ENCODE measurements at places on chromosomes 11 and 22.
A peak's percentile ranks its signal among the peaks of the same experiment; 100 is the strongest.

DNA sequence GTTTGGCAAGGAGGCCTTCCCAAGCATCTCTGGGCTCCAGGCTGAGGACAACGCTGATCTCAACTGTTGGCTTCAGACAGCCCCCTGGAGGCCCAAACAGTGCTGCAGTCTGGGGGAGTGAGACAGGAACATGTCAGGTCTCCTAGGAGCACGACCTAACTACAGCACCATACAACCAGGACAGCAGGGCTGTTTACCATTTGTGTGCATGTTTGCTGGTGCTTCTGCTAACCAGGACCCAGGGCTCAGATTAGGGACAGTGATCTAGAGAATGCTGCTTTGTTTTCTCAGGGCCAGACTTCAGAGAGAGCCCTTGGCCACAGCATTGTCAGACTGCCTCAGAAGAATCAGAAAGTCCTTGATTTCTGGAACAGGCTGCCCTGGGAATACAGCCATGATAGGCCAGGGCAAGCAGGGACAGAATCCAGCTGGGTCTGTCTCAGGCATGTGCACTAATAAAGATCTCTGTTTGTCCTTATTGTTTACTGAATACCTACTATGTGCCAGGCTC, 126.5 kb downstream of the VPREB1 start:
- DNase-seq: no peak

DNA sequence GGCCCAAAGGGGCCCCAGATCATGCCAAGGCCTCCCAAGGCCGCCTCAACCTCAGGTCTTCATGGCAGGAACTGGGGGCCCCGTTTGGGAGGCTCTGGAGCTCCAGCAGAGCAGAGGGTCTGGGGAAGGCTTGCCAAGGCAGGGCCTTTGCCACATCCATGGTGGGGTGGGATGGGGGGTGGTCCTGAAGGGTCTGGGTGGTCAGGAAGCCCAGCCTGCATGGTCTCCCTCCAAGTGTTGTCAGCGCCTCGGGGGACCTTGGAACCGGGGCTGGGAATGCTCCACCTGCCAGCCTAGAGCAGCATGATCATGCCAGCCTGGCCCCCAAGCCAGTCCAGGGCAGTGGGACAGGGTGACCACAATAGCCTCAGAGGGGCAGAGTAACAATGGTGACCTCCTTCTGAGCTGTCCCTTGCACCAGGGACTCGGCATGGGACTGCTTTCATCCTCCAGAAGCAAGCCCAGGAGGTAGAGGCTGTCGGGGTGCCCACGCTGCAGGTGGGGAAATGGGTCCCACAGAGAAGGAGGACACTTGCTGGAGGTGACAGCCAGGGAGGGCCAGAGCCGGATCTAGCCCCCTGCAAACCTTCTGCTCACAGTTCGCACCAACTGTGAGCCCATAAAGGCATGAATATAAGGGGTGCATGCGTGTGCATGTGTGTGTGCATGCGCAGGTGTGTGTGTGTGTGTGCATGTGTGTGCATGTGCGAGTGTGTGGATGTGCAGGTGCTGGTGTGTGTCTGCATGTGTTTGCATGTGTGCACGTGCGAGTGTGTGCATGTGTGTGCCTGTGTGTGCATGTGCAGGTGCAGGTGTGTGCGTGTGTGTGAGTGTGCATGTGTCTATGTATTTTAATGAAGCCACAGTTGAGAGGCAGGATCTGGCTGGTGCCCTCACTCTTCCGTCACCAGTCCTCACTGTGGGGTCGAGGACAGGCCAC, 63.8 kb downstream of the MYEOV start:
- no peak for DNase-seq

DNA sequence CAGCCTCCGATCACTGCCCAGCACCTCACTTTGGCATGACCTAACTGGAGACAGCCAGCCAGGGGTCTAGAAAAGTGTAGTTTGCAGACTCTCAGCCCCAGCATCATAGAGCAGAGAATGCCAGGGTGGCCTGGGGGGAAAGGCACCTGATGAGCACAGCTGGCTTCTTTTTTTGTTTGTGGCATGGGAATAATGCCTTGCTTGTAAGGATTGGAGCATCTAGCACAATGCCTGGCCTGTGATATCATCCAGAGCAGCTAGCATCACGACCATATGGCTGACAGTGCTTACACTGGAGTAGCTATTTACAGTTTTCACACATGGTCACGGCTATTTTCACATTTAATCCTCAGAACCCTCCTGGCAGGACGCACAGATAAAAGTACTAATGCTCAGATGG, 594.8 kb upstream of the B3GAT1 start:
- no peak for DNase-seq

GRCh38 chr11:64085906-64086257, 50.2 kb downstream of the FLRT1 start:
- DNase-seq: no peak

GRCh38 chr22:30047364-30047738, 32.9 kb upstream of the HORMAD2 start:
- DNase-seq: peak; percentile 44

- DNase-seq: no peak
These were observed 45.1 kb downstream of the PTPRJ start for GRCh38 chr11:48025293-48025983.

- DNase-seq: no peak
These were observed 1.1 kb upstream of the IRAG1 start for GRCh38 chr11:10694486-10695239.

GRCh38 chr11:108226036-108226435, 3.2 kb downstream of the ATM start:
- DNase-seq: no peak

DNA sequence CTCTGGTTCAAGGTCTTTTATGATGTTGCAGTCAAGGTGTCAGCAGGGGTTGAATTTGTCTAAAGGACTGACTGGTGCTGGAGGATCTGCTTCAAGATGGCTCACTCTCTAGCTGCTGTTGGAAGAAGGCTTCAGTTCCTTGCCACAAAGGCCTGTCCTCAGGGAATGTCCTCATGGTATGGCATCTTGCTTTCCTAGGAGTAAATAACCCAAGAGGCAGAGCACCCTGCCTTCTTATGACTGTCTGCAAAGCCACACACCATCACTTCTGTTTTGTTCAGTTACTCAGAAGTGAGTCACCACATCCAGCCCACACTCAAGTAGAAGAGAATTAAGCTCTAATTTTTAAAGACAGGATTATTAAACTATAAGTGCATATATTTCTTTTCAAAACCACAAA, 45.2 kb downstream of the PLAAT5 start:
- no peak for DNase-seq

GRCh38 chr11:10379871-10380568, 75.0 kb upstream of the AMPD3 start:
- no peak for DNase-seq

DNA sequence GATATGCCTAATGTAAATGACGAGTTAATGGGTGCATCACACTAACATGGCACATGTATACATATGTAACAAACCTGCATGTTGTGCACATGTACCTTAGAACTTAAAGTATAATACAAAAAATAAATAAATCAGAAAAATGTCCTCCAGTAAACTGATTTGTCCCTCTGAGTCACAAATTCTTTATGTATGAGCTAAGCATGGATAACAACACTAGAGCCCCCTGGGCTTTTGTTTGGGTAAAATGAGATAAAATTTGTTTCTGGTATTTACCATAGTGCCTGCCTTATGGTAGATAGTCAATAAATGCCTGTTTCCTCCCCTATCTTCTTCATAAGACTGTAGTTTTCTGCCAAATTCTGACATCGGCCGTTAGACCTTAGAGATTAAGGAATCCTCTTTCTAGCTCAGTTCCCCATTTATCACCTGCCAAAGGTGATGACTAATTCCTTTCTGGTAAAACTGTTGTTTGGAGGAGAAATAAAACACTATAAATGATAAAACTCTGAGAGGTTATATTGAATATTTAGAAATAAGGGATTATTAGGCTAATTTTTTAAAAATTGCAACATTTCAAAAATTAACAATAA, 43.6 kb upstream of the LUZP2 start:
- no peak for DNase-seq

DNA sequence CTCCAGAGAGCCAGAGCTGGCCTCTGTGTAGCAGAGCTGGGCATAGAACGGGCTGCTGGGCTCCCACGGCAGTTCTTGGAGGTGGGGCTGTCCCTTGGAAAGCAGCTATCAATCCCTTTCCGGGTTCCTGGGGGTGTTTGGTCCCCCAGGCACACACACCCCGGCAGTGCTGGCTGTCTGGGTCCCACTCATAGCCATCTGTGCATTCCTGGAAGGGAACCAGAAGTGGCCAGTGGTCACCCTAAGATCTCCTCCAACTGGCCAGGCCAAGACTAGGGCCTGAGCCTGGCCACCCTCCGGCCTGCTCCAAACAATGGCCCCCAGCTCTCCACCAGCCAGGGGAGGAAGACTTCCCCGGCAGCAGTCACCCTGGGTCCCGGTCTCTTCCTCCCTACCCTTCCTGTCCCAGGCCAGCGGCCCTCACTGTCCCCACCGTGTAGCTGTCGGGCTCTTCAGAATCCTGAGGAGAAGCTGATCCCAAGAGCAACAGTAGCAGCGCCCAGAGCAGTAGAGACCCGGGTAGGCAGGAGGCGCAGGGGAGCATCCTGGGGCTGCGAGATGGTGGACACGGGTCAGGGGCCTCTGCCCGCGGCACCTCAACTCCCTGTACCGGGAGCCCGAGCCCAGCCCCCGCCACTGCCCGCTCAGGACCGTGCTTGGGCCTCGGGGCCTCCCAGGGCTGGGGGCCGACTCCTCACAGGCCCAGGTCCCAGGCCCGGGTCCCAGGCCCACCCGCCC, 620 bp downstream of the EFEMP2 start:
- no peak for DNase-seq

DNA sequence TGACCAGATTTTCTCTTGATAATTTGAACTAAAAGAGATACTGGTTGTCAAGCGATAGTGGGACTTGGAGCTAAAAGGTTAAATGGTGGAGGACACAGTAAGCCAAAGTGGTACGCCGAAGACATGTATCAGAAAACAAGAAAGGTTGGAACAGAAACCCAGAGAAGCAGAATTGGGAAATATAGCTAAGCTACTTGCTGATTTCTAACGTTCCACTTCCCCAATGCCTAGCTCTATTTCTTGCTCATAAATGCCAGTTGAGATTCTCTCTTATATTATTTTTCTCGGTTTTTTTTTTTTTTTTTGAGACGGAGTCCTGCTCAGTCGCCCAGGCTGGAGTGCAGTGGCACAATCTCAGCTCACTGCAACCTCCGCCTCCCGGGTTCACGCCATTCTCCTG, 12.7 kb downstream of the TMEM41B start:
- DNase-seq: no peak

GRCh38 chr22:37406441-37407235, 20.6 kb downstream of the ELFN2 start:
- DNase-seq: no peak

GRCh38 chr22:37244114-37244921, at the start of gene RAC2:
TSS of gene RAC2 (minus strand) at chr22:37244269. CDS start at chr22:37244148, 121 bp downstream.
- DNase-seq: peak; percentile 82

GRCh38 chr22:21981874-21982273, 713 bp downstream of the TOP3B start:
- no peak for DNase-seq

DNA sequence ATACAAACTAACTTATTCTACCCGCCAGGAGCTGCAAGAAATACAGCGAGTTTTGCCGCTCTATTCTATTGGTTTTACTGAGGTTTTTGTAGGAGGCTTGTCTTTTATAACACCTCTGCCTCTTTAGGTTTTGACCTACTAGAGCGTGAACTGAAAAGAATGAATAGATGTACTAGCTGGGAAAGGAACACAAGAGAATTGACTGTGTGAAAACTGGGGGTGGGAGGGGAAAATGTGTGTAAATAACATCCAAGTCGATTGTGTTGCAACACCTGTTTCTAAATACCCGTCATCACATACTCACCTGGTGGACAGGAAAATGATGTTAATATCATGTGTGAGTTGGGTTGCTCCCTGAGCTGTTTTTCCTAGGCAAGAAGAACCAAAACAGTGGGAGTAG, 12.9 kb upstream of the JHY start:
- no peak for DNase-seq

DNA sequence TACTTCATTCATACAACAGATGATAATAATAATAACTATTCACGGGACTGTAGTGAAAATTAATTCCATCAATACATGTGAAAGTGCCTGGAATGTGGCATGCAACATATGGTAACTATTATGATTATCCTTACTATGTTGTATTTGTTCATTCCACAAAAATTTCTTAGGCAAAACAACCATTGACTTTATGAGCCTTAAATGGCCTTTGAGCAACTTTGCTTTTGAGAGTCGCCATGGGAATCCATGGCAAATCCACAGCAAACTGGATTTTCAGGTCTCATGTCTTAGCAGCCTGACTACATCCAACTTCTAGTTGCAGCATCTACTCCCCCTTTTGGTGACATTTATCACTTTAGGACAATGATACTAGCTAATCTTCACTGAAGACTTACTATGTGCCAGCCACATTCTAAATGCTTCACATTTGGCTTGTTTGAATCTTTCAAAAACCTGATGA, 56.8 kb downstream of the SLC1A2 start:
- DNase-seq: no peak

GRCh38 chr11:72535194-72535547, 100.8 kb upstream of the CLPB start:
- no peak for DNase-seq

- no peak for DNase-seq
These were observed 157.2 kb downstream of the ATG16L2 start for GRCh38 chr11:72971192-72971967.

GRCh38 chr11:111399187-111400031, 20.3 kb upstream of the POU2AF1 start:
- no peak for DNase-seq

DNA sequence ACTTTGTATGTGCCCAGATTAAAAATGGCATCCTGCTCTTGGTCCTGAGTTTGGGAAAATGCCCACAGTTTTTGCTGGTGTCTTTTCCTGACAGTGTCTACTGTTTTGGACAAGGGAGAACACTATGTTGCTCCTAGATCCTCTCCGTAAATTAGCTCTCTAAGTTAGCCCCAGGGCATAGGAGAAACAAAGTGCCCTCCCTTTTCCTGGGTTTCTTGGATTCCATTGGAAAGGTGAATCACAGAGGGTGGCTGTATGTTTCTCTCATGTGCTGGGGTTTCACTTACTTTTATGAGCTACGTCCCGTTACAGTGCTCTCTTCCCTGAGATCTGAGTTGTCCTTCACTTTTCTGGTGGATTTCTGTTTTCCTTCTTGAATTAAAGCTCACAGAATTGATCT, 782.8 kb downstream of the CNTN5 start:
- no peak for DNase-seq

- DNase-seq: peak; percentile 52
These were observed 108.3 kb upstream of the SESN3 start for GRCh38 chr11:95339086-95339901.

- DNase-seq: no peak
These were observed 14.9 kb downstream of the ZNF74 start for GRCh38 chr22:20408891-20409290.
